ENCODE measurements at places on chromosomes 7 and 10.

- no peak for DNase-seq
Observed at GRCh38 chr10:21614000-21614399, 80.0 kb downstream of the MLLT10 start.

- no peak for DNase-seq
Observed at GRCh38 chr7:111329367-111330234, 232.7 kb downstream of the IMMP2L start.

- no peak for DNase-seq
Observed at GRCh38 chr7:79090543-79090942, 362.9 kb downstream of the MAGI2 start.

DNA sequence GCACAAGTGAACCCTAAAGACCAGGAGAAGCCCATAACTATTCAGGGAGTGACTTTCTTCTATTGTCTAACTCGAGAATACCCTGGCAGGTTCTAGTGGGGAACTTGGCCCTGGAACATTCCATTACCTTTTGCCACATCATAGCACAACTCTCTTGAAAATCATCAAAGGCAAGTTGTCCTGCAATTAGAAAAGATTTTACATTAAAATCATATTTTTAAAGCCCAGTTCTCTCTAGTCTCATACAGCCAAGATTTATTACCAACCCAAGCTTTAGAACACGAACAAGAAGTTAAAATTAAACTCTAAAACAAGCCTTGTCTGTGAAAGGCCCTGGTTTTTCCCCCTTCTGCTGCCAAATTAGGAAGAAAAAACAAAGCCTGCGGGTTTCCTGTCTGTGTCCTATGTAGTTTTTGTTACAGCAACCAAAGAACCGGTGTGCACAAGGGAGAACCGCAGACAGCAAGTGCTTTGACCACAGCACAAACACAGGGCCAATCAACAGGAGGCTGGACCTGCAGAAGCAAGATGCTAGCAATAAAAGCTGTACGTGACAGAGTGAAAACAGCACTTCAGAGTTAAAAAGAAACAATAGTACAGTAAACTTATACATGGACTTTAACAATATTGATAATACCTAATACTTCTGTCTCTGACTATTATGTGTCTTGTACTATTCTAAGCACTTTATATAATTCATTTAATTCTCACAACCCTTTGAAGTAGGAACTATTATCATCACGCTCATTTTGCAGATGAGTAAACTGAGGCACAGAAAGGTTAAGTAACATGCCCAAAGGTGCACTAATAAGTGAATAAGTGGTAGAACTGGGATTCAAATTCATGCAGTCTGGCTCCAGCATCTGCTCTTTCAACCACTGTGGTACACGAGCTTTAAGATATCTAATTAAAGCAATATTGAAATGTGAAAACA, 65.8 kb downstream of the STK17A start:
- peak; percentile 38 for DNase-seq

DNA sequence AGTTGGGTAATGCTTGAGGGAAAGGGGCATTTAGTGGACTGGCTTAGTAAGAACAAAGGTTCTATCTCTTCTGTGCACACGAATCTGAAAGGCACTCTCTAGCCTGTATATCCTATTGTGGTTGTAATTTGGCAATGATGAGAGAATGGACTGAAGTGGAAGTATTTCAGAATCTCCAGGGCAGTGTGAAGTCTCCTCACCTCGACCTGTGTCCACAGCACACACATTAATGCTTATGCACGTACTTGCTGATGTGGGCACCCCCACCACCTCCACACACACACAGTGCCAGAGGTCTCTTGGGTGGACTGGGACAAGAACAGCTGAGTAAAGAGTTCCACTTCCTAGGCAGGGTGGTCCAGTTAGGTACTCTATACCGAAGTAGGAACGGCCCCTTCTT, 6.9 kb downstream of the SMC3 start:
- DNase-seq: no peak
